NCI-H1417 (cell line): ENCODE measurements at places on chromosomes 5 and 9.

DNA sequence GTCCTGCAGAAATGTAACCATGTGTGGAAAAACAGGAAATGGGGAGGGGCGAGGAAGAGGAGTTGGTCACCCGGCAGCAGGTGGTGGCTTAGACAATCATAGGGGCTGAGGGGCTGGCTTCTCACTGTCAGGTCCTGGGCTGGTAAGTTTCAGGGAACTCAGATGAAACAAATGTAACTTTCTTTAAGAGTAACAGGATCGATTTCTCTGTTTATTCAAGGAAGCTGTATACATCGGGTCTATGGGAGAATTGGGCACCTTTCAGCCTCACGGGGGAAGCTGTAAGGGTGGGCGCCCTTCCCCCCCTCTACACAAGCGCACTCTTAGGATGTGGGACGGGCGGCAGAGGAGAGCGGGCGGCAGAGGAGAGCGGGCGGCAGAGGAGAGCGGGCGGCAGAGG is 104.3 kb upstream of the SIMC1 start:
- no peak for DNase-seq

GRCh38 chr9:37987467-37987981 is 81.5 kb downstream of the SHB start:
- DNase-seq = no peak

DNA sequence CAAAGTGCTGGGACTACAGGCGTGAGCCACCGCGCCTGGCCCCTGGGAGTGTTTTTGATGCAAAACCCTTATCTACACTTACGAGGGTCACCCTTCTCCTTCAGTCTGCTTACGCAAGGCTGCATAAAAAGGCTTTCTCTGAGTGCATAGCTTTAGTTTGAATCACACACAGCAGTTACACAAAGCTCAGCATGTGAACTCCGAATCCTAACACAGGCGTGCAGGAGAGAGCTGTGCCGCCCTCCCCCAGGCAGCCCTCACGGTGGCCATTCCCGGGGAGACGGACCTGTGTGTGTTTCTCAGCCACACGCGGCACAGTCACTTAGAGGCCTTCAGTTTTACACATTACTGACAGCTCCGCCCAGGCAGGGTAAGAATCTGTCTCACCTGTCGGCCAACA is 26.7 kb downstream of the EXD3 start:
- DNase-seq = no peak

DNA sequence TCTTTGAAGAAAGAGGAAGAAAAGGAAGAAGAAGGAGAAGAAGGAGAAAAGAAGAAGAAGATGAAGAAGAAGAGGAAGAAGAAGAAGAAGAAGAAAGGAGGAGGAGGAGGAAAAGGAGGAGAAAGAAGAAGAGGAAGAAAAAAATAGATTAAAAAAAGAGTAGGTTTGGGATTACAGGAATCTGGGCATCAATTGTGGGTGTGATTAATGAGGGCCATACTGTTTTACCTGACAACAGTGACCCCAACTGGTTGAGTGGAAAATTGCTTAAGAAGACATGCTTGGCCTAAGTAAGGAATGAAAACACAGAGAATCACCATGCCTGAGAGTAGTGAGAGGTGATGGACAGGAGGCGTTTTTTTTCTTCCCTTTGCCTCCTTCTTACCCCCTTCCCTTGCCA is 114.6 kb downstream of the FAM170A start:
- peak; percentile 2 for DNase-seq

DNA sequence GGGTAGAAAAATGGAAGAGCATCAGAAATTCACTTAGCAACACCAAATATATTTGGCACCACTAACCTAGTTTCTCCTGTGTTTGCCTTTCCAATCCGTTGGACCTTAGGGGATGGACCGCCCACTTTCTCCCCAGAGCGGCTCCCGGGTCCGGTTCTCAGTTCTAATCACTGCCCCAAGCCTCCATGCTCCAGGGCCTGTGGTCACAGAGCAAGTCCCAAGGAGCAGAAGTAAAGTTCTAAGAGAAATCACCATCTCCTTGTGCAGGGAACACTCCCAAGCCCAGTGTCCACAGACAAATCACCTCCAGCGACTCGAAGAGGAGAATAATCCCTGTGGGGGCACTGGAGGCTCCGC is 728 bp upstream of the SLC1A1 start:
- DNase-seq = no peak

DNA sequence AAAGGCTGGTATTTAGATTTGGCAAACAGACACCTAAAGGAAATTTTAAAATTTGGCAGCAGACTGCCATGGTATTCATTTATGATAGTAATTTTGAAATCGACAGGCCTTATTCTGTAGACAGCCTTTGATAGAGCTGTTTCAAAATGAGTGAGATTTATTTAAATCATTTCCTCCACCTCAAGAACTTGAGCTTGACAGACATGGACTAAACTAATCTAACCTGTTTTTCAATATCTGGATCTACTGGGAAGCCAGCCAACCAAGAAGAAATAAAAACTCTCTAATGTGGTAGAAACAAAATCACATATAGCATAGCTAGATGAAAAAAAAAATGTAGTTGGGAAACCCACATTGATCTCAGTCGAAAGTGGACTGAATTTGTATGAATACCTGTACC is 56.9 kb upstream of the RASA1 start:
- DNase-seq = no peak

DNA sequence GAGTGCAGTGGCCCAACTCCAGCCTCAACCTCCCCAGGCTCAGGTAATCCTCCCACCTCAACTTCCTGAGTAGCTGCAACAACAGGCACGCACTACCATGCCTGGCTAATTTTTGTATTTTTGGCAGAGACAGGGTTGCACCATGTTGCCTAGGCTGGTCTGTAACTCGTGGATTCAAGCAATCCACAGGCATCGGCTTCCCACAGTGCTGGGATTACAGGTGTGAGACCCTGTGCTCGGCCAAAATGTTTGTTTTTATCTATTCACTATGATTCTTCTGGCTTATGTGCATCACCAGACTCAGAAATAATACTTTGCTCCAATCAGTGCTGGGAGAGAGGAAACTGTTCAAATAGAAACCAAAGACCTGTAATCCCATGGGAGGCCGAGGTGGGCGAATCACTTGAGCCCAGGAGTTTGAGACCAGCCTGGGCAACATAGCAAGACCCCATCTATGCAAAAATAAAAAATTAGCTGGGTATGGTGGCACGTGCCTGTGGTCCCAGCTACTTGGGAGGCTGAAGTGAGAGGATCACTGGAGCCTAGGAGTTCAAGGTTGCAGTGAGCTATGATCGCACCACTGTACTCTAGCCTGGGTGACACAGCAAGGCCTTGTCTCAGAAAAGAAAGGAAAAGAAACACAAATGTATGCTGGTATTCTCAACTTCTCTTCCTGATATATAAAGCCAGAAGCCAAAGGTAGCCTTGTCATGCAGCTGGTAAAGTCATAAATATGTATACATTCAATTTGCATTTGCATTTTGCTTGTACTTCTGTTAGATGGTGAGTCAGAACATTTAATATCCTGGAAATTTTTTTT is 4.5 kb downstream of the PIP5K1B start:
- no peak for DNase-seq

GRCh38 chr9:91082731-91083130 is 279.0 kb downstream of the AUH start:
- no peak for DNase-seq

DNA sequence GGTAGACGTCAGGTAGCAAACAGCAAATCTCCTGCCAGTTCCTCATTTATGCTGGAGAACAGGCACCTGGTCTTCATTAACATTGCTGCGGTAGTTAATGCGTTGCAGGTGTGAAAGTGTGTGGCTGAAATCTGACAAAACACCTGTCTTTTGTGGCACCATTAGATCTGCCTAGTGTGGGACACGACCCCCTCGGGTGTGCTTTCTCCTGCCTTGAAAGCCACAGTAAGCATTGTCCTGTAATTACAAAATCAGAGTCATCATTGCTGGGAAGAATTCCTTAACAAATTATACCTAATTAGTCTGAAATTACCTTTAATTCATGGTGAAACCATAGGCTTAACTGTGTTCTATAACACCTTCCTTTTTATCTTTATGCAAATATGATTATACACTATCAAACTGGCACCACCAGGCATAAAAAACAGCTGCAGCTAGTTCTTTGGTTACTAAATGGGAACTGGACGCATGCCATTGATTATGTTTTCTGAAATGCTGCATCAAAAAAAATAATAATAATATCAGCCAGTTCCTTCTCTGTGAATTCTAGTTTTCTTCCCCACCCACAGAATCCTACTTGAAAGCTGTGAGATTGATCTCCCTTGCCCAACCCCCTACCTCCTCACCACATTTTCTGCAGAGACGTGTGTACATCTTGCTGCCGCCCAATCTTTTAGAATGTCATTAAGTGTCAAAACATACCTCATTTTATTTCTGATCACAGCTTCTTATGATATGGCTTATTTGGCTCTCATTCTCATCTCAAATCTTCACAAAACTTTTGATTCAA is 374.0 kb downstream of the NFIB start:
- DNase-seq = peak; percentile 92

GRCh38 chr9:13113751-13114150 is 165.7 kb downstream of the MPDZ start:
- no peak for DNase-seq

GRCh38 chr9:976943-977837 is 735 bp downstream of the DMRT3 start:
- DNase-seq = peak; percentile 71

DNA sequence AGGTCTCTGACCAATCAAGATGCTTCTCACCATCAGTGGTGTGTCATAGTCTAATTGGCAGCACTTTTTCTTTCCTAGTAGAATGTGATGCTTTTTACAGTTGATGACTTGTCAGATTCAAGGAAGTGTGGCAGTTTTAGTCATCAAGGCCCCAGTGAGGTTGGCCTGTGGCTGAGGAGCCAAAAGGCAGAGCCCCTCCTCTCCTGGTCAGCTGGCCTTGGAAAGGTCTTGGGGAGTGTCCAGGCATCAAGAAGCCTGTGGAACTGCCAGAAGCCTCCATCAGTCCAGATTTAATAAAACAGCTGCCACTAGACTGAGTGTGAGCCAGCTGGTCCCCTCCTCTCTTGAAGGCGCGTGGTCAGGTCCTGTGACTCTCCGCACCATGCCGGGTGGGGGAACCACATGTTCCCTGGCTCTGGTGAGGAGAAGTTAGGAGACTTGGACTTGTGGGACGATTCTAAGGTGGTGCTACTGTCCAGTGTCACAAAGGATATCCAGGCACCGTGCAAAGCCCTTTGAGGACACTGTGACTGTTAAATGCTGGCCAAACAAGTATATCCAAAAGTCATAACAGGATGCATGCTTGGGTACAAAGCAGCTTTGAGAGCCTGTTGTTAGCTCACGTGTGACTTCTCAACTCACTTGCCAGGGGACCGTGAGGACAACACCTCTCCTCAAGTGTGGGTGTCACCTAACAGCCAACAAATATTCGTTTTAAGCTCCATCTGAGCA is 6.1 kb upstream of the ANGPTL2 start:
- DNase-seq = no peak

GRCh38 chr5:137856916-137857862 is 10.5 kb upstream of the MYOT start:
- DNase-seq = no peak

DNA sequence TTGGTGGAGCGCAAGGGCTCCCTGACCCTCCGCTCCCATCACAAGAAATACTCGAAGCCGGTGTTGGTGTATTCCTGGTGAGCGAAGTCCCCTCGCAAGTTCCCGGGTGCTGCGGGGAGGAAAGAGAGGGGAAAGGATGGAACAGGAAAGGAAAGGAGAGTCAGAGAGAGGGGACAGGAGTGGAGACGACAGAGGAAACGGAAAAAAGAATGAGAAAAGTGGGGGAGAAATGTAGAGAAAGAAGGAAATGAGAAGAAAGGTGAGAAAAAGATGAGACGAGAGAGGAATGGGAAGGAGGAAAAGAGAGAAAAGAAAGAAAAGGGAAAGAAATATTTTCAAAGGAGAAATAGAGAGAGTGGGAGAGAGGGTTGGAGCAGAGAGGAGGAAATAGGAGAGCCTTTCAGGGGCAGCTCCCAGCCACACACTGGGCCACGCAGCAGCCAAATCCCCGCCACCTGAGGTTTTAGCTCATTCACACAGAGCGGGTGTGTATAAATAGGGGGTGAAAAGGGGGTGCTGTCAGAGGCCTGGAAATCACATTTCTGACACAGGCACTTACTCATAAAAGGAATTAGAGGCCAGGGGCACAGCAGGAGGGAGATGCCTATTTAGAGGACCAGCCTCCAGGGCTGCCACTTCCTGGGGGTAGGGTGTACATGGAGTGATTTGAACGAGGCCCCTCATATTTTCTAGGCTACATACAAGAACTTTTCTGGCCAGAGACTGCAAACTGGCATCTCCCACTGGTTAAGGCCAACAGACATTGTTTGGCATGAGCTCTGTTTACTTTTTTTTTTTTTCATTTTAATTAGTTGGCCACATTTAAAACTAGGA is 555 bp downstream of the CFAP95 start:
- DNase-seq = no peak

DNA sequence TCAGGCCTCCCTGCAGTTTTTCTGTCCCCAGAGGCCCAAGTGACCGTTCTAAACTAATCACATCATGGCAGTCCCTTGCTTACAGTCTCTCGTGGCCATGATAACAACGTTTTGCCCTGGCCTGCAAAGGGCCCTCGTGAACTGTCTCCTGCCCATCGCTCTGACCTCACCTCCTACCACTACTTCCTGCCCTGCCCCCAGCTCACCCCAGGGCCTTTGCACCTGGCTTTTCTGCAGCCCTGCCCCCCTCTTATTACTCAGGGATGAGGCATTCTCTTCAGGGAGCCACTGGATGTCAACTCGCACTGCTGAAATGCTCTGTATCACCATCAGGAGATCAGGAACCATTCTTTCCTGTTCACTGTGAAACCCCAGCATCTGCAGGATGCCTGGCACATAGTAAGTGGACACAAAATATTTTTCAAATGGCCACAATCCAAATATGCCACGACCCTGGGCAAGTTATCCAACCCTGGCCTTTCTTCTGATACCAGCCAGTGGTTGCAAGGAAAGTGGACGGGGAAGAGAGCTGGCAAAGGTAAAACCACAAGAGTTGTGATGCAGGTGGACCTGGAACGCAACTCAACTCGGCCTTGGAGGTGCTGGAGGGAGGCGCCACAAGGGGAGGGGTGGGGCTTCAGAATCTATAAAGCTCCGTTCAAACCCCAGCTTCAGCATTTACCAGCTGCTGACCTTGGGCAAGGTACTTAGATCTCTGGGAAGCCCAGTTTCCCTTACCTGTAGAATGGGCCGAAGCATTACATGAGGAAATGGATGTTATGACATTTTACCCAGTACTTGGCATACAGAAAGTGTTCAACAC is 1.7 kb downstream of the SNCB start:
- no peak for DNase-seq

DNA sequence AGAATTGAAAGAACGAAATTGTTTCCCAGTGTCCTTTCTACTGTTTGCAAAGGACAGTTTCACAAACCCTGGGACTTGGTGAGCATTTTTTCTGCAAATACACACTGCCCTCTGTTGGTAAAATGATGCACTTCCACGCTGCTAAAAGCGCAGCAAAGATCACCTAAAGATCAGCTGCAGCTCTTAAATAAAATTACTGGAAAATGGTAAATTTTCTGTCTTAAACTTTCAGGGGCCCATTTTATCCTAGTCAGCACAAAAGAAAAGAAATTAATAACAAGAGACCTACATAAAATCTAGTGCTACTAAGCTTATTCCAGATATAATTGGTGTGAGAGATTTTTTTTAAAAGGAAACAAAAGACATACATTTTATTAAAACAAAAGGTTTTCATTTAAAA is 566.0 kb downstream of the CAAP1 start:
- peak; percentile 5 for DNase-seq
